NCI-H1930 (cell line): ENCODE measurements at places on chromosomes 5 and 9.

DNA sequence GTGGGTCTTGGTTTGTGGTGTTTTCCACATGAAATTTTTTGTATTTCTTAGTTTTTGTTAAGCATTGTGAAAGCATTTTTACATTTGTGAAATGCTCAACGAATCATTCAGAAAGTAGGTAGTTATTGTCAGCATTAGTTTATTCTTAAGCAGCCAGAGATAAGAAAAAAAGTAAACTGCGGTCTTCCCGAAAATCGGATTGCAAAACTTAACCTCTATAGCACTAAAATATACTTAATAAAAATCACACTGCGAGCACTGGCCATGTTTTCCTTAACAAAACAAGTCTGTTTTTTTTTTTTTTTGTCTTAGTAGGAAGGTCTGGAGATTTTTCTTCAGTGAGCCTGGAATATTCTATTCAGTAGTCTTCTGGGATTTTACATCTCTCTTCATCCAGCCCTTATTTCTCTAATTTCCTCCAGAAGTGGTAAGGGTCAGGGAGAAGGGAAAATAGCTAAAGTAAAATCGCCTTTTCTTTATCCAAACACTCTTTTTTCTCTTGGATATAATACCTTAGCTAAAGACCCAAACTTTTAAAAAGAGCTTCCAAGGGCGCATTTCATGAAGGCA lies 289.9 kb downstream of the DMAC1 start:
- DNase-seq, result no peak

DNA sequence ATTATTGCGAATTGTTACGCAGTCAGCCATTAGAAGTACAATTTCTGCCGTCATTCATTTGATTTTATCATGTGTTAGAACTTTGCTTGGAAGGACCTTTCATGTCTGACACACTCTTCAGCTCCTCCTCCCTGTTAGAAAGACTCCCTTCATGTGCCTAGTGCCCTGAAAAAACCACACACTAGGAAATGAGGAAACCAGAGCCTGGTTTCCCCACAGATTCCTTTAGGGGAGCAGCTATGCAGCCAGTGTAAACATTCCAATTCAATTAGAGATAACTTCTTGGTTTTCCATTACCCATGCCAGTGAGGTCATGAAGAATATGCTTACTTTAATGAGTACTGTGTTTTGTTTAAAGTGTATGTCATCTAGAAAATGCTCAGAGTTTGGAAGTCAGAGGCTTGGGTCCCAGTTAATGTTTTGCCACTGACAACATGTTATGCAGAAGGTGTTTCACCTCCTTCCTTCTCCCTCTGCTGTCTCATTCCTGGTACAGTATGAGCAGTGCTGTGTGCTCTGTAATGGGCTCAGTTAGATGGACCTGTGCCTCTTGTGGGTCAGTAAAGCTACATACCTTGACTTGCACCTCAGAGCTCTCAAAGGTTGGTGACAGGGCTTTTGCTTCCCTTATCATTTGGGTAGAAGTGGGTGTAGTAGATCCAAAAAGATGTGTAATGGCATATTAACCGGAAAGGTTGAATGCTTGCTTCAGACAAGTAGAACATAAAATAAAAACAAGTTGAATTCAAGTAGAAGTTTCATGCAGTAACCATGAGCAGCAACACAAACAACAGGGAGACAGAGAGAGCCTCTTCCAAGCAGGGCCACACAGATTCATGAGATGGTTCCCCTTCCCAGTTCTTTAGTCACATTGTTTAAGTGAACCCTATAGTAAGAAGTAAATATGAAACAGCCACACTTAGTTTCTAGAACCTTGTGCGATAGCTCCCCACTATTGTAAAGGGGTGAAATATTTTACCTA lies 52.6 kb upstream of the TNFAIP8 start:
- no peak for DNase-seq

DNA sequence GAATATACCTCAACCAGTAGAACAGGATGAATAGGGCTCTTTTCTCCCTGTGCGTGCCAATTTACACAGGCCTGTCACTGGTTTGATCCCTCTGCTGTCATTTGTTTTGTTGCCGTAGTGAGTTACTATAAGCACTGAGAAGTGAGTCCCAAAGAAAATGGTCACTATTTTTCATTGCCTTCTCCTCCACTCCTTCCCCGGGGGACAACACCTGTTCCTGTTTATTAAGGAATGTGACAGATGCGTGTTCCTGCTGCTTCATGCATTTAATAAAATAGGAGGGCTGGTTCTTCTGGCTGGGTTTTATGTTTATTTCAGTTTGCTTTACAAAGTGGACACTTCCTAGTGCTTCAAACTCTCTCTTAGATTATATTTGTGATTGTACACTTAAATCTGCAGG lies 6.4 kb downstream of the THBS4 start:
- DNase-seq, result no peak

DNA sequence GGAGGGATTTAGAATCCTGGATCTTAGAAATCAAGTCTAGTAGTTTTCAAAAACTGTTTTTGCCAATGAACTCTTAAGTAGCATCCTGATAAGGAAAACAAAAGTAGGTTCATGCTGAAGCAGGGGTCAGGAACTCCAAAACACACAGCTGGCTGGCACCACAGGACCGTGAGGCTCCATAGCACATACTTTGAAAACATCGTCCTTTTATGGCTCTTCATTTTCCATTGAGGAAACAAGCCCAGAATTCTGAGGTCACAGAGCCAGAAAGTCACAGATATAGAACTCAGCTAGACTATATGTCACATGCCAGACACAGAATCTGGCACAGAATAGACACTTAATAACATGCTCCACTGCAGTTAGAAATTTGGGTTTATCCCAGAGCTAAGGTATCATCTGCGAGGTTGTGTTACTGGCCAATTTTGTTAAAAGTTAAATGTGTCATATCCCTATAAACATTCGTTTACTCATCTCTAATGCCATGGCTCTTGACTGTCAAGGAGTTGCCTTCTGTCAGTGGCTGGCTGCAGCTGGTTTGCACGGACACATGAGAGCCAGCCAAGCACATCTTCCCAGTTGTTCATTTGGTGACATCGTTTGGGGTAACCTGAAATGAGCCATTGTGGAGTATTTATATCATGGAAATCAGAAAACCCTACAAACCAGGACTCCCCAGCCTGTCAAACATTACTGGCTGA lies 58.8 kb downstream of the FAM78A start:
- no peak for DNase-seq

DNA sequence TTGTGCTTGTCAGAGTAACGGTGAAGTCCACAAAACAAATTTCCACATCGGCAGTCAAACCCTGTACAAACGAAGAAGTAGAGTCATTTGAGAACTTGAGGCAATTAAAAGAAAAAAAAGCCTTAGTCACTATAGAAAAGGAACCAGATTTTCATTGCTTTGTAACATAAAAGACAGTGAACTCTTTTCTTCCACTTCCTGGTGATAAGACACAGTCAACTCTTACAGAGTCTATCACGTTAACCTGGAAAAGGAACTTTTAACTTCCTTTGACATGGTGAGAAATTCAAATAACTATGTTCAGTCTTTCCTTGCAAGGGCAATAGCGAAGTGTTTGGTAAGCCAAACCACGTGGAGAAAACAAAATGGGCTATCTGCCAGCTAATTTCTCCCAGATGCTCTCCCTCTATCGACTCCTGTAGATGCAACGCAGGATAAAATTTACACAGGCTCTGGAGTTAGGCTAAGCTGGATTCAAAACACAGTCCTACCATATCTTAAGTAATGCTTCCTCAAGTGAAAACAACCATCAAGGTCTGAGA lies 8.9 kb downstream of the ZFAND5 start:
- no peak for DNase-seq

GRCh38 chr9:109138421-109138820 lies 18.7 kb upstream of the TMEM245 start:
- no peak for DNase-seq

DNA sequence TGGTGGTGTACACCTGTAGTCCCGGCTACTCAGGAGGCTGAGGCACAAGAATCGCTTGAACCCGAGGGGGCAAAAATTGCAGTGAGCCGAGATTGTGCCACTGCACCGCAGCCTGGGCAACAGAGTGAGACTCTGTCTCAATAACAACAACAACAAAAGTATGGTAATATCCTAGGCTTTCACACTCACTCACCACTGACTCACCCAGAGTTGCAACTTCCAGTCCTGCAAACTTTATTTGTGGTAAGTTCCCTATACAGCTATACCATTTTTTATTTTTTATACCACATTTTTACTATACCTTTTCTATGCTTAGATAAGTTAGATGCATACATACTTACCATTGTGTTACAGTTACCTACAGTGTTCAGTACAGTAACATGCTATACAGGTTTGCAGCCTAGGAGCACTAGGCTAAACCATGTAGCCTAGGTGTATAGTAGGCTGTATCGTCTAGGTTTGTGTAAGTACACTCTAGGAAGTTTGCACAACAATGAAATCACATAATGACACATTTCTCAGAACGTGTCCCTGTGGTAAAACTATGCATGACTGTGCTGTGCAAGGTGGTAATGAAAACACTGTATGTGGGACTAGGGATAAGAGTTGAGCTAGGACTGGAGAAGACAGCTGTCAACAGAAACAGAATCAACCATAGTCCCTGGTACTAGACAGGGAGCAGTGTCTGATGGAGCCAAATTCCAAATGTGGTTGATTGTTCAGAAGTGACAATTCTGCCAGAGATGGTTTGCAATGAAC lies 109.5 kb upstream of the RAD23B start:
- no peak for DNase-seq

- DNase-seq, result no peak
Measured at GRCh38 chr9:84339962-84340361, 596 bp downstream of the SLC28A3 start.

DNA sequence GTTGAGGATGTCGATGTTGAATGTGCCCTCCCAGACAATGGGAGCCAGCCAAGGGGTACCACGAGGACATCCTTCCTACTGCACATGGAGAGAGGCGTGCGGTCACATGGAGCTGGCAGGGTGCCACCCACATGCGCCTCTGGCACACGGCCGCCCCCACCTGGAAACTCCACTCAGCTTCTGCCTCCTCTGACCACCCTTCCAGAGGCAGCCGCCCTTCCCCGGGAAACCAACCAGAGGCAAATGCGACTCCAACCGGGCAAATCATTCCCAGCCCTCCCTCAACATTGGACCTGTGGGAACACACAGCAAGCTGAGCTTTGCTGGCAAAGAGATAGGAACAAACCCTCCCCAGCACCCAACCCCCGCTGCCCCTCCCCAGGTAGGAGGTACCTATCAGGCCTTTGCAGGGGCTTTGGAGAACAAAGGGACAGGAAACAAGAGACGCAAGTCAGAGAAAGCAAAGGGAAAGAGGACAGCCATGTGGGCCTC lies 17.5 kb downstream of the ABO start:
- no peak for DNase-seq

DNA sequence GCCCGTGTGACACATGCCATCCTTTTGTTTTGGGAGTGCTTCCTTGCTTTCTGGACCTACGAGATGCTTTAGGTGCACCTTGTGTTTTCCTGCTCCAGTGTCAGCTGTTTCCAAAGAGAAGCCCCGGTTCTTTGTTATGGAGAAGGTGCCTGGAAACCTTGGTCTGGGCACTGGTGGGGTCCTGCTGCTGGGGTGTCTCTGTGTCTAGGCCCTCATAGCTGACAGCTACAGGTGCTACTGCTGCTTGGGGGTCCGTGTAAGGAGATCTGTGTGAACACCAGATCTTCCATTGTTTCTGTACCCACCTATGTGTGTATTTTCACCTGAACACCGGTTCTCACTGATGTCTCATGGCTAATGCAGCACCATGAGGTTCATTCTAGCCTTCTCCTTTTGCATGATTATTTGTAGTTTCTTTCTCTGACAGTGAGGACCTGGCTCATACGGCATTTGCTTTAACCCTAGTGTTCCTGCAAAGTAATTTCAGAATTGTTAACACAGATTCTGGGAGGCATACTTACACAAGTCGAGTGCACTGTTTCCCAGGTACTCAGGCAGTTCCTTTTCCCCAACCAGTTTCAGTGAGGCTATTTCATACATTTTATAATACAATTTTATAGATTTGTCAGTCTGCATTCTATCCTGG lies 13.2 kb upstream of the FAM120AOS start:
- no peak for DNase-seq

DNA sequence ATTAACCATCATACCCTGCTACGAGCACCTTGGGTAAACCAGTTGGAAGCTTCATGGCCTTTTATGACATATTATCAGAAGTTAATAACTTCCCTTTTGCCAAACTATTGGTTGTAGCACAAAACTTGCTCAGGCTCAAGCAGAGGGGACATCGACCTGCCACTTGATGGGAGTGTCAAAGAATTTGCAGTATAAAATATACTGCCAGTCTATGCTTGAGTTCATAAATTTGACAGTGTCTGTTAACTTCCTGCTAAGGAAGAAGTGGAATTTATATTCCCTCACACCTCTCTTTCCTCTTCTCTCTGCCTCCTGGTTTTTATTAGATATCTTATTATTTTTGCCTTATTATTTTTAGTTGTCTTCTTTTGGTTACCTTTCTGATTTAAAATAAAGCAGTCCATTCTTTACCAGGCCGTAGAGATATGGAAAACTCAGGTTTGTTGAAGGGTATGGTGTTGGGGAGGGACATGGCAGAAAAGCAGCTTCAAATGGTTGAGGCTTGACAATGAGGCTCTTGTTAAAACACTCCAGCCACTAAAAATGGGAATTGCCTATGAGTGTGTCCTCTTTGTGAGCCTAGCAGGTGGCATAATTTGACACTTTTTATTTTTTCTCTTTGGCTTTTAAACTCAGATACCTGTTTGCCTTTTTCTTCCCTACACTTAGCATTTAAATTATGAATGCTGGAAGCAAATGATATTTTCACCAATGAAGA lies 298.0 kb downstream of the DOCK8 start:
- DNase-seq, result no peak

DNA sequence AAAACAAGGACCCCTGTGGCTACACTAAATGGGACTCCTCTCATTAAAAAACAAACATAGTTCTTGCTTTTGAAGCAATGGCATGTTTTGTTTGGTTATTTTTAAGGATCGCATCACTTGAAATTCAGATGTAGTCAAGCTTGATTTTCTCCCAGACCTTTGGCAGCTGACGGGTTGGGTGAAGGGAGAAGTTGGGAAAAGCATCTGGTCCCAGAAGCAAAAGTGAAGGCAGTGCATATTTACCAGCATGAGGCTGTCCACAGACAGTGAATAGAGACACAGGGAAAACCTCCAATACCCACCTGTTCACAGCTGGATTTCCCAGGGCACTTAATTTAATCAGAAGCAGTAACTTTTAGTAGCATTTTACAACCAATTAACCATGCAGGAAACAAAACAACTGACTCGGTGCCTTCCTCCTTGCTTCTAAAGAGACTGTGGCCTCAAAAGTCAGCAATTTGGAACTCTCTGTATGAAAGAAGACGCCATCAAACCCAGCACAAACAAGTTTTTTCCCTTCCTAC lies 245.4 kb downstream of the EBF1 start:
- DNase-seq, result no peak

GRCh38 chr5:102536323-102536928 lies 37.6 kb upstream of the SLCO6A1 start:
- no peak for DNase-seq

- DNase-seq, result no peak
Measured at GRCh38 chr5:174423558-174423957, 300.8 kb upstream of the MSX2 start.

- DNase-seq, result no peak
Measured at GRCh38 chr9:98227883-98228282, 27.6 kb downstream of the TBC1D2 start.

DNA sequence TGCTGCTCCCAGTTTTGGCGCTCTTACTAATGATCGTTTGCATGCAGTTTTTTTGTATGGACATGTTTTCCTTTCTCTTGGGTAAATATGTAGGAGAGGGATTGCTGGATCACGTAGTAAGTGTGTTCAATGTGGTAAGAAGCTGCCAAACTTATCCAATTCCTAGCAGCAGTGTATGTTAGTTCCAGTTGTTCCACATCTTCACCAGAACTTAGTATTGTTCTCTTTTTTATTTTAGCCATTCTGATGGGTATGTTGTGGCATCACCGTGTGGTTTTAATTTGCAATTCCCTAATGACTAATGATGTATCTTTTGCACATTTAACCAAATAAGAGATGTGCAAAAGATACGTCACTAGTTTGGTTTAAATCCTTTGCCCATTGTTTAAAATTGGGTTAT lies 65.9 kb downstream of the IPPK start:
- no peak for DNase-seq
